Daoy (cell line): ENCODE measurements at places on chromosomes 5 and 9.

DNA sequence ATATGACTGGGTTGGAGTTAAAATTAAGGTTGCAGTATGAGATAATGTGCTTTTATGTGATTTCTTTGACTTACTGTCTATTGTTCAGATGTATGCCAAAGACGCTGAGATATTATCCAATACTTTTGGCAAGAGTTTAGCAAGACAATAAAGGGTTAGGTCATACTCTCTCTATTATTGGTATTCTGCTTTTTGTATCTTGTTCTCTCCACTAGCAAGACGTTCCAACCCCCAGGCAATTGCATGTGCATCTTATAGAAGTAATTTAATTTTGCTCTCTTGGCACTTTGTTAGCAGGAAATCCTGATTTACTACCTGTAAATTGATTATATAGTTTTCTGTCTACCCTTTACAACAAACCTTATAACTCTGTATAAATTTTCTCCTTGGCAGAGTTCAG lies 1093.6 kb downstream of the CDH9 start:
- DNase-seq = no peak

GRCh38 chr9:115923410-115923809 lies 230.2 kb upstream of the PAPPA start:
- no peak for DNase-seq

DNA sequence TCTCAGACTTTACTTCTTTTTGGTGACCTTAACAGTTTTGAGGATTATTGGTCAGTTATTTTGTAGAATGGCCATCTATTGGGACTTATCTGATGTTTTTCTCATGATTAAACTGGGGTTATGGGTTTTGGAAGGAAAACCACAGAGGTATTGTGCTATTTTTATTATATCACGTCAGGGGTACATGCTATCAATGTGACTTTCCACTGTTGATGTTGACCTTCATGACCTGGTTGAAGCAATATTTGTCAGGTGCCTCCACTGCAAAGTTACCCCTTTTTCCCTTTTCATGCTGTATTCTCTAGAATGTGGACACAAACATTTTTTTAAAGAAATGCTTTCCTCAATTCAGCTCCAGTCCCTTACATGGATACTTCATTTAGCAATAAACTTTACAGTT lies 152.8 kb upstream of the TSLP start:
- no peak for DNase-seq

DNA sequence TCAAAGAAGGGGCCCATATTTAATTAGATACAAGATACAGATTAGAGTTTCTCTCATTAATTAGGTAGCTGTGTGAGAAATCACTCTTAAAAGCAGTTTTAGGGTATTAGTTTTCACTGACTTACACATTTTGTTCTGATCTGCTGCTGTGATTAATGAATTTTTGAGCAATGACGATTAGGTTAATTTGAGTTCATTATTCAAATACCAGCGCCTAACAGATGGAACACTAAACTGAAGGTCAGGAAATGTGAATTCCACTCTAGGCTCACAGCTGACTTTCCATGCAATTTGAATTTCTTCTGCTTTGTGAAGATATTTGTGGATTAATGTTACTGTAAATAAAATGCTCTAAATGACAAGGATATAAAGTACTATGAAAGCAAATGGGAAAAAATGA lies 380.6 kb downstream of the ADGRV1 start:
- no peak for DNase-seq

GRCh38 chr5:169213479-169213878 lies 87.5 kb downstream of the SLIT3 start:
- no peak for DNase-seq

GRCh38 chr9:120860083-120860482 lies 16.9 kb downstream of the PHF19 start:
- no peak for DNase-seq

GRCh38 chr5:150266871-150267291 lies 22.7 kb downstream of the CAMK2A start:
- no peak for DNase-seq

DNA sequence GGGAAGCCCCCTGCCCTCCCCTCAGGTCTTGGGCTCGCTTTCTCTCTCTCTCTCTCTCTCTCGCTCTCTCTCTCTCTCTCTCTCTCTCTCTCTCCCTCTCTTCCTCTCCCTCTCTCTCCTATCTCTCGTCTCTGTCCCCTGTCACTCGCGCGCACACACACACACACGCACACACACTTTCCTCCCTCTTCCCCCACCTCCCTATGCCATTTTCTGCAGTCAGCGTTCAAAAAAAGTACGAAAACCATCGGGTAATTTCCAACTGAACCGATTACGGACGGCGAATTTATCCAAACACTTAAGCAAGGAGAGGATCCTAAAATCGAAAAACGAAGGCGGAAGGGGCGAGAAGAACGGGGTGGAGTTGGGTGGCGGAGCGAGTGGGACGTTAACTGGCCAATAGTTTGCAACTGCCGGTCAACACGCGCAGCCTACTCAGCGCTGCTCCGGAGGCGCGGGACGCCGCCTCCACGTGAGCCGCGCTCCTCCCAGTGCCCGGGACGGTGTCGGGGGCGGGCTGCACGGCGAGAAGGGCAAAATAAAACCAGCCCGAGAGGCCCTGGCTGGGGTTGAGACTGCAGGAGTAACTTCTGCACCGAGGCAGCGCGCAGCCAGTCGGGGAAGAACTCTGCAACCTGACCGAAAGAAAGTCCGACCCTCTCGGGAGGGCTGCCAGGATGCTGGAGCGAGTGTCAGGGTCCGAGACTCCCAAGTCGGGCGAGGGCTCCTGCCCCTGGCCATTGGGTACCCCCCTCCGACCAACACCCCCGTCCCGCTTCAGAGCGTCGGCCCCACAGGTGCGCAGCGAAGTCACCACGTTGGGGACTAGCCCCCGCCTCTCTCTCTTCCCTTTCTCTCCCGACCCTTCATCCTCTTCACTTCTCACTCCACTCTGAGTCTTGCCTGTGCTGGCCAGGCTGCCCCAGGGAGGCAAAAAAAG lies 24.9 kb upstream of the ELAVL2 start:
- DNase-seq = no peak

- DNase-seq = peak; percentile 5
Measured at GRCh38 chr9:136081113-136081825, 13.8 kb downstream of the NACC2 start.

GRCh38 chr9:6984941-6985578 lies 227.3 kb downstream of the KDM4C start:
- no peak for DNase-seq

GRCh38 chr9:26637101-26637500 lies 255.5 kb downstream of the CAAP1 start:
- DNase-seq = no peak

- no peak for DNase-seq
Measured at GRCh38 chr9:4812858-4813257, 20.1 kb downstream of the RCL1 start.
